Transverse colon (tissue), 4 donors: ENCODE measurements at places on chromosomes 4 and X.
A peak's percentile ranks its signal among the peaks of the same experiment; 100 is the strongest.

DNA sequence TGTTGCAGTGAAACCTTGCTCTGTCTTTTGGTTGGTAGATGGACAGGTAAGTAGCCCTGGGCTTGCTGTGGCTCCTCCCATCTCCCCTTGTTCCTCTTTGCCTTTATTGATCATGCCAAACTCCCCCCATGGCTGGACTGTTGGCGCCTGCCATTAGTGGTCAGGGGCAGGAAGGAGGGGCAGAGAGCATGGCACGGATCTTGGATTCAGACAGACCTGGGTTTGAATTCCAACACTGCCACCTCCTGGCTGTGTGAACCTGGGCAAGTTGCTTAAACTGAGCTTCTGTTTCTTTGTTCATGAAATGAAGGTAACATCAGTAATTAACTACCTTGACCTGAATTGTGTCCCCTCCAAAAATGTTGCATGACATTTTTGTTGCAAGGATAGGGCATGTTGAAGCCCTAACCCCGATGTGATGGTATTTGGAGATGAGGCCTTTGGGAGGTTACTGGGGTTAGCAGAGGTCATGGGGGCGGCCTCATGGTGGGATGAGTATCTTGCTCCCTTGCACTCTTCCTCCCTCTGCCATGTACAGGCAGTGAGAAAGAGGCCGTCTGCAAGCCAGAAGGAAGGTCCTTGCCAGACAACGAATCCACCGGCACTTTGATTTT lies 6.0 kb downstream of the SLC2A9 start:
- peak; percentile 63 for DNase-seq

- no peak for DNase-seq
These were observed 26.5 kb downstream of the RASSF6 start for GRCh38 chr4:73593631-73594241.

DNA sequence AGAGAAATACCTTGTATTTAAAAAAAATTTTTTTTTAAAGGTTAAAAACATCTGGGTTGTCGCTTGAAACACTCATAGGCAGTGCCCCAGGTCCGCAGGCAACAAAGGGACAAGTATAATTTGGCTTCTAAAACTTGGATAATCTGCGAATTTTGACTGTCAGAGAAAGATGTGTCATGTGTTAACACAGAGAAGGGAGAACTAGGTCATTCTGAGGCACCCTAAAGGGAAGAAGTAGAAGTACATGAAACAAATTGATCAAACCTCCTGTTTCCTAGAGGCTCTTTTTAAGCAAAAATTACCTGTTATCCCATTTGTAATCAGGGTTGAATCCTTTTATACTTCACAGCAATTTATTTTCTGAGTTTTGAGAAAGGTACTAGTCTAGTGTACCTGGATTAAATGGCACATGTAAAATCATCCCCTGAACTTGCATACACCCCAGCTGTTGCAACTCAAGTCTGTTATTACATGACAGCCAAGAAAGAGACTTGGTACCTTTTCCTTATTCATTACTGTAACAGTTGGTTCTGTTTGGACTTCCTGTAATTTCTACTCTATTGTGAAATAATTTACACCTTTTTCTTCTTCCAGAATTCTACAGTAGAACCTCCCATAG lies 1.7 kb downstream of the SRD5A3 start:
- DNase-seq, result no peak

- DNase-seq, result no peak
These were observed 194.0 kb upstream of the NUDT6 start for GRCh38 chr4:123116412-123116811.

DNA sequence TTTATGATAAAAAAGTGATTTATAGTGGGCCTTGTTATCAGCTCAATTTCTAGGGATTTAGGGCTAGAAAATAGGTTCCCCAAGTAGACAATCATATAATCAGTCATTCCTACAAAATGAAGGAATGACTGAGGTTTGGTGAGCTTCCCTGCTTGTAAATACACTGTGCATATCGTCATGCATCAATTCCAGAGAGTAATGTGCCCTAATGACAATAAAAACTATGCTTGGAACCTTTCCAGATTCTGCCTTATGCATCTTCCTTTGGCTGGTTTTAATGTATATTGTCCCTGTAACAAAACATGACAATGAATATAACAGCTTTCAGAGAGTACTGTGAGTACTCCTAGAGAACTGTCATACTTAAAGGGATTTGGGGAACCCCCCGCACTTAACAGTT lies 1310.9 kb downstream of the PCDH7 start:
- DNase-seq, result no peak

- no peak for DNase-seq
These were observed 160.0 kb downstream of the HNRNPD start for GRCh38 chr4:82213485-82214417.

DNA sequence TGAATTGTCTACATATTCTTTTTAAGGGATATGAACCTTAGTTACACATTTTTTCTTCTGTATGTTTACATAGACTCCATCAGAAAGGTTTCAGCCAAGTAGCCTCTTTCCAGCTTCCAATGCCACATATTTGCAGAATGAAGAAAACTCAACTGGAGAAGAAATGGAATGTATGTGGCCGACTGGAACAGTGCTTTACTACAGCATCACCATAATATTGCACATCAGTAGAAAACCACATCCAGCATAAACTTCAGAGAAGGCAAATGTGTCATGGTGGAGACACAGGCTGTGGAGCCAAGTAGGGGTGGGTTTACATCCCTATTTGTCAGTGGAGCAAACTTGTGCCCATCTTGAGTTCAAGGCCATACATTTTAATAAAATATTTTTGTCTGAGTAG lies 204.8 kb upstream of the LDB2 start:
- no peak for DNase-seq

- DNase-seq, result no peak
These were observed 154.9 kb upstream of the GYPA start for GRCh38 chr4:144295286-144295995.

GRCh38 chr4:23773884-23774636 lies 115.8 kb downstream of the PPARGC1A start:
- no peak for DNase-seq

DNA sequence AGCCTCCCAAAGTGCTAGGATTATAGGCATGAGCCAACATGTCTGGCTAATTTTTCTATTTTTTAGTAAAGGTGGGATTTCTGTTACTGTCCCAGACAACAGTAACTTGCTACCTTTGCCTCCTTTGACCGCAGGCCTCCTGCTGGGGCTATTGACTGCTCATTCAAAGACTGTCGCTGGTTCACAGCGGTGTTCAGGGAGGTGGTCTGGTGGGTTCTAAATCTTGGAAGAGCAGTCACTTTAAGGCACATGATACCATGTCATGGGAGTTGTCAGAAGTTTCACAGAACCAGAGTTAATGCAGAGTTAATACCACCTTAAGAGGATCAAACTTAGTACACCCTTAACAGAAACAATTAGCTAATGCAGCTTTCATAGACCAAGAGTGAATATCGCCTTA lies 3.8 kb downstream of the ASMT start:
- no peak for DNase-seq

GRCh38 chrX:115906276-115906675 lies 264.3 kb upstream of the AGTR2 start:
- no peak for DNase-seq

DNA sequence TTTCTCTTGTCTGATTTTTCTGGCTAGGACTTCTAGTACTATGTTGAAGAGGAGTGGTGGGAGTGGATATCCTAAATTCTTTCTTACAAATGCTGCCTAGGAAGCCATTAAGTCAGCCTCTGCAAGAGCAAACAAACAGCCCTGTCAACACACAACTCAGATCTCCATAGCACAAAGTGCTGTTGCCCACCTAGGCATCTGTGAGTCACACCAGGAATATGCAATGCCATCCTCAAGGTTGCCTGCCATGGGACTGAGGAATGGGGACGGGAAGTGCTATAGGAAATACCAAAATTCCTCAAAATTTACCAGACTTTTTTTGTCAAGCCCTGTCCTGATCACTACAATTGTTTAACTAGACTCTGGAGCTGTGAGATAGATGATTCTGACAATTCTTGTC lies 466.9 kb downstream of the FSTL5 start:
- no peak for DNase-seq

DNA sequence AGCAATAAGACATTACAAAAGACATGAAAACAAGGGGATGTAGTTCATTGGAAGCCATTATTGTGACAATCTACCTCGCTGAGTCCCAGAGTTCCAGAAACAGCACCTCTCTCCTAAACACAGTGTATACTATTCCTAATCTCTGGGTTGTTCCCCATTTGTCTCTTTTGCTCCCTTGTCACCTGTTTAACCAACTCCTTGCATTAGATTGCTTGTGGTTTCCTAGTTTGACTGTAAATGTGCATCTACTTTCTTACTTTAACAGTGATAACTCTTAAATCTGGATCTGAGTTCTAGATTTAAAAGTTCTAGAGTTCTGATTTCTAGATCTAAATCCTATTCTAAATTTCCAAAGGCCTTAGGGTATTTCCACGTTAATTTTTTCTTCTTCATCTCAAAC lies 71.6 kb upstream of the TET2 start:
- DNase-seq, result no peak

- no peak for DNase-seq
These were observed 3.9 kb upstream of the FAM9C start for GRCh38 chrX:13048280-13048679.

- DNase-seq, result no peak
These were observed 39.7 kb downstream of the AKAP4 start for GRCh38 chrX:50161127-50161526.

GRCh38 chrX:121032531-121032930 lies 14.9 kb upstream of the GLUD2 start:
- DNase-seq, result no peak

DNA sequence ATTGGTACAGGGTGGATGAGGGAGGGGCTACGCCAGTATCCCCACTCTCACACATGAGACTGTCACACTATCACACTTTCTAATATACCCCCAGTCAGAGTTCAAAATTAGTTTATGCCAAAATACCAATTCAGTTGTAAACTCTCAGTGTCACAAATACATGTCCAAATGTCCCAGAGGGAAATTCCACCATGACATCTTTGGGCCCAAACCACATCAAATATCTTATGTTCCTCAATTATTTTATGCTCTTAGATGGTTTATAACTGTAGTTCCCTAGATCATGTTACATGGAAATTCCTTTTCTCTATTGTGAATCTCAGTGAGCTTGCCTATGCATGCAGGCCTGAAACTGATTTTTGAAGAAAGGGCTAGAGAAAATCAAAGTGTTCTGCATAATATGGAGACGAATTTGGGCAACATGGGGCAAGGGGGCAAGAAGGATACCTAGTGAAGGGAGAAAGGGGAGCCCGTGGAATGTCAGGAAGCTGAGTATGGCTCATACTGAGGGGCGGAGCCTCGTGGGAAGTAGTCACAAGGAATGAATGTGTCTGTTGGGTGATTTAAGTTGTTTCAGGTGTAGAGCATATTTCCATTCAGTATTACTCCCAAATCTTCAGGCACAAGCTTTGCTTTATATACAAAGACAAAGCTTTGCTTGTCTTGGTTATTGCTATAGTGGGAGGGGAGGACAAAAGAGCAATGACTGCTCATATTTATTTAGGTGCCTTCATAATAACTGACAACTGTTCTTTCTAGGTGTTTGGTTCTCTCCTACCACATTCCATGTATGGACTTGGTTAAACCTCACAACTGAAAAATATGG lies 40.8 kb downstream of the CLNK start:
- DNase-seq, result no peak

GRCh38 chr4:172188248-172188988 lies 375.2 kb downstream of the GALNTL6 start:
- DNase-seq, result no peak

DNA sequence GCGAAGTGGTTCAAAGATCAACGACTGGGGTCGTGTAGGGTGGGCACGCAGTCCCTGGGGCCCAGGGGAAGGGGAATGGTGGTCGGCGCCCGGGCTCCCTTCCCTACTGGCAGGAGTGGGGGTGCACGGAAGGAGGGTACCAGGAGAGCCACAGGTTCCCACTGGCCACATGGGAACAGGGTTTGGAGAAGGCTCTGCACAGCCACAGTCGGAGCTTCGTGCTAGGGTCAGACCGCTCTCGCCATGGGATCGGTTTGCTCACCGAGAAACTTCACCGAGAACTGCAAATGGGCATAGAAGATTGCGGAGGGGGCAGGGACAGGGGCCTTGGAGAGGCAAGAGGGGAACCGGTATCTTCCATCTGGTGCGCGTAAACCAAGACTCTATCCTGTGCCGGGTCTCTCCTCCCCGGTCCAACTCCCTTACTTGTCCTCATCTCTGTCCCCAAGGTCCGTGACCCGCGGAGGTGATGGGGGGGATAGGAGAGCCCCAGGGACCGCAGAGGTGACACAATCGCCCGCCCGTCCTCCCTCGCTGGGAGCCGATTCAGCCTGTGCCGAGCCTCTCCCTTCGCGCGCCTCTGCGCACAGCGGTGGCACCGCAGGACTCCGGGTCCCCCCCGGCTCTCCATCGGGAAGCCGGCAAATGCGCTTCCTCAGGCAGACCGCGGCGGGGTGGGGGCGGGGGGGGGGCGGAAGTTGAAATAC lies 1.0 kb downstream of the SCD5 start:
- DNase-seq, result peak; percentile 16

- no peak for DNase-seq
These were observed 68.2 kb upstream of the TMEM33 start for GRCh38 chr4:41866799-41867677.

- no peak for DNase-seq
These were observed 193.7 kb downstream of the MAGEB5 start for GRCh38 chrX:26409636-26410035.

GRCh38 chr4:106775636-106776035 lies 260.5 kb downstream of the DKK2 start:
- no peak for DNase-seq

DNA sequence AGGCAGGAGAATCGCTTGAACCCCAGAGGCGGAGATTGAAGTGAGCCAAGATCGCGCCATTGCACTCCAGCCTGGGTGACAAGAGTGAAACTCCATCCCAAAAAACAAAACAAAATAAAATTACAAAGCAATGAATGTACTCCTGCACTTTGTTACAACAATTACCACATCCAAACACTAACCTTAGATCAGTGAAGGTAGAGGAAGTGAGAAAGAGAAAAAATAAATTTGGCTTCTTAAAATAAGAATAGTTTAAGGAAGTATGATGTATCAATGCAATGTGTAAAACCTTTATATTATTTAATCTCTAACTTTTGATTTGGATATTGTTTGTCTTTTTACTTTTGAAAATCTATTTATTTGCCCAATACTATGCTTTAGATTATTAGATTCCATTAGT lies 21.7 kb upstream of the CSN1S1 start:
- no peak for DNase-seq
